ENCODE measurements at places on chromosomes 11 and 22.

DNA sequence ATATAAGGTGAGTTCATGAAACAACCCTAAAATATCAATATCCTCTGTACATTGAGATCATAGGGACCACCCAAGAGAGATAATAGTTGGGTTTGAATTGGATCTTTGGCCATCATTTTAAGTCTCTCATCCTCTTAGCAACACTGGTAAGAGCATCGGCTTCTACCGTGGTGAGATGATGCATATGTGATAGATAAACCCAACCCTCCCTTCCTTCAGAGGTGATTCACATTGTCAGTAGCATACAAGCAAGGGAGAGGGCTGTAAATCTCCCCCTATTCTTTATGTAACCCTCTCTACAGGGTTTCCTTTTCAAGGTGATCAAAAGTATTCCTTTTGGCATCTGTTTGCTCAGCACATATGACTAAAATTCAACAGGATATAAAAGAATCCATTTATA is 102.4 kb upstream of the MTMR2 start:
- no peak overlapping the region for H3K27ac ChIP-seq
- no peak for DNase-seq
- no peak overlapping the region for H3K4me3 ChIP-seq

- H3K4me3 ChIP-seq: no peak overlapping the region
- no peaks in the 10 kb centered on the region for H3K4me1 ChIP-seq
- H3K27ac ChIP-seq: no peak overlapping the region
- H3K36me3 ChIP-seq: no peaks in the 10 kb centered on the region
These were observed 156.5 kb downstream of the FCHSD2 start for GRCh38 chr11:72985645-72986044.

DNA sequence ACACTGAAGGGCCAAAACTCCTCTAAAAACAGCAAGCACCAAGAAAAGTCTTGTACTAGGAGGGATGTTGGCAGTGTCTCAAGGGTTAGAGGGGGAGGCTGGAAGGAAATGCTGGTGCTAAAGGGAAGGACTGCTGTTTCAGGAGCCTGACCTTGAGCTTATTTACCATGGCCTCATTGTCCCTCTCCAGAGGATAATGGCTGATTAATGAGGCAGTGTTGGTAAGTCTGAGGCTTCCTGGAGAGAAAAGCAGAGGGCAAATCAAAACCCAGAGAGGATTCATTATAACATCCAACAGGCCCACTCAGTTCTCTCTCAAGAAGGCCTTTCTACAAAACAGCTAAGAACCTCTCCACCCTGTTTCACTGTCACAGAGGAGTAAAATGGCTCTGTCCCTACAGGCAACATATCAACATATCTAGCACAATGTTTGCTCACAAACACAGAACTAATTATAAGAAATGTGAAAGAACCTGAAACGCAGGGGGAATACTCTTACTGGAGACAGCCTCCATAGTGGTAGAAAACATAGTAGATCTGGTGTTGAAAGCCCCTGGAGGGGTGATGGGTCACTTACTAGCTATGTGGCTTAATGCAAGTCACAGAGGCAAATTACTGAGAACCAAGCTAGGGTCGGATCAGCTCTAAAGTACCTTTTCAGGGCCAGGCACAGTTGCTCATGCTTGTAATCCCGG is 31.4 kb downstream of the NUMA1 start:
- no peaks in the 10 kb centered on the region for H3K4me1 ChIP-seq
- no peaks in the 10 kb centered on the region for H3K36me3 ChIP-seq
- H3K4me3 ChIP-seq: no peak overlapping the region
- DNase-seq: peak; percentile 26
- H3K27ac ChIP-seq: no peak overlapping the region

DNA sequence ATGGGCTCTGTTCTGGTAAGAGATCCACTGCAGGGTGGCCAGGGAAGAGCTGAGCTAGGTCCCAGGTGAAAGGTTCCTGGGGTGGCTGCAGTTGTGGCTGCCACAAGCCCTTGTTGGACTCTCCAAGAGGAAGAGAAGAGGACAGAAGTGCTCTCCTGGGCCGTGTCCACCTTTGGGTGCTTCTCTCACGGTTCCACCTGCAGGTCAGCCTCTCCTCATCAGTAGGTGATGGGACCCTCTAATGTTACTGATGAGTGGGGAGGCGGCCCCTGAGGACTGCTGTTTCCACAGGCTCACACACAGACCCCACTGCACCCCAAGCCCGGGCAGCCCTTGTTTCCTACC is 804.9 kb downstream of the BRD1 start:
- no peaks in the 10 kb centered on the region for H3K36me3 ChIP-seq
- no peaks in the 10 kb centered on the region for H3K27me3 ChIP-seq
- H3K4me1 ChIP-seq: no peaks in the 10 kb centered on the region
- H3K27ac ChIP-seq: no peak overlapping the region
- no peak overlapping the region for H3K4me3 ChIP-seq

DNA sequence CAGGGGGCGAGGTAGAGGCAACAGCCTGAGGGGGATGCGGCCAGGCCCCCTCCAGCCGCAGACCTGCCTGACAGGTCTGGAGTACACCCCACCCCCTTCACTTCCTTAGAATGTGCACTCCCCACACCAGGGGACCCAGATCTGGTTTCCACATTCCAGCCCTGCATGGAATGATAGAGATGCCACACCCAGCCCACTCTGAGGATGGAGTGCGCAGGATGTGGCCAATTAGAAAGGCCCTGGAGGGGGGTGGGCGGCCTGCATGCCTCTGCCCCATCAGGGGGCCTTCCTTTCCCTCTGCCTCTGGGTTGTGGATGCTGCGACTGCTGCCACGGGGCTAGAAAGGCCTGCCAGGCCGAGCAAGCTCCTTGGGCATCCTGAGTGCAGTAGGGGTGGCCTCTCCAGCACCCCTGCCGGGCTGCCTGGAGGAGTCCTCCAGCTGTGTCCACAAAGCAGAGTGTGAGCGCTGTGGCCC is 28.2 kb upstream of the MGAT3 start:
- peak overlapping the region; percentile 55 for H3K27ac ChIP-seq
- H3K27me3 ChIP-seq: no peaks in the 10 kb centered on the region
- H3K4me1 ChIP-seq: peaks cover 10% of the 10 kb centered on the region
- H3K4me3 ChIP-seq: no peak overlapping the region
- peak; percentile 100 for DNase-seq

DNA sequence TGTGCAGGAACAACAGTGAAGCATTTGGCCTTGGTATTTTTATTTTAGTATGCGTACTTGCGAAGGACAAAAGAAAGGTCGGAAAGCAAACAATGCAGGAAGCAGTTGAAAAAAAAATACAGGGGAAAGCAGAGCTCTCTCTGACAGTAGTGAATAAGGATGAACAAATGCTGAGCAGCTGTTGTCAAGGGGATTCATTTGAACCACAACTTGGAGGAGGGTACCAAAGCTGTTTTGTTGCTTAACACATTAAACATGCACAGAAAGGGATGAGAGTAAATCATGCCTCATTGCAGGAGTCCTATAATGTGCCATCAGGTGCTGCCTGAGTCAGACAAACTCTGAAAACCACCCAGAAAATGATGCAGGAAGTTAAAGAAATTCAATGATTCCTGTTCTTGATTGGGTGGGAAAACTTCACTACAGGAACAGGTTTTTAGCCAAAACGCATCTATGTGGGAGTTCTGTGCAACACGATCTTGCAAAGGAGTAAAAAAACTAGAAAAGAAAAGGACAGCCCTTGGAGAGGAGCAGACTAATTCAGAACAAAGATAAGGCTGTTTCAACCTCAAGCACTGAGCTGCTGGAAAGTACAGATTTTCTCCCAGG is 2113.5 kb downstream of the LRRC4C start:
- H3K4me1 ChIP-seq: no peaks in the 10 kb centered on the region
- H3K36me3 ChIP-seq: no peaks in the 10 kb centered on the region
- no peak overlapping the region for H3K4me3 ChIP-seq
- H3K27me3 ChIP-seq: no peaks in the 10 kb centered on the region
- H3K27ac ChIP-seq: no peak overlapping the region
- DNase-seq: no peak

GRCh38 chr11:46898396-46899095 is 19.8 kb downstream of the LRP4 start:
- no peak overlapping the region for H3K27ac ChIP-seq
- no peak for DNase-seq
- no peaks in the 10 kb centered on the region for H3K27me3 ChIP-seq
- peaks cover 10% of the 10 kb centered on the region for H3K36me3 ChIP-seq

- no peak overlapping the region for H3K27ac ChIP-seq
- no peak for DNase-seq
- no peaks in the 10 kb centered on the region for H3K36me3 ChIP-seq
- no peaks in the 10 kb centered on the region for H3K4me1 ChIP-seq
- H3K4me3 ChIP-seq: no peak overlapping the region
These were observed 179.0 kb downstream of the CHST1 start for GRCh38 chr11:45486461-45486860.

DNA sequence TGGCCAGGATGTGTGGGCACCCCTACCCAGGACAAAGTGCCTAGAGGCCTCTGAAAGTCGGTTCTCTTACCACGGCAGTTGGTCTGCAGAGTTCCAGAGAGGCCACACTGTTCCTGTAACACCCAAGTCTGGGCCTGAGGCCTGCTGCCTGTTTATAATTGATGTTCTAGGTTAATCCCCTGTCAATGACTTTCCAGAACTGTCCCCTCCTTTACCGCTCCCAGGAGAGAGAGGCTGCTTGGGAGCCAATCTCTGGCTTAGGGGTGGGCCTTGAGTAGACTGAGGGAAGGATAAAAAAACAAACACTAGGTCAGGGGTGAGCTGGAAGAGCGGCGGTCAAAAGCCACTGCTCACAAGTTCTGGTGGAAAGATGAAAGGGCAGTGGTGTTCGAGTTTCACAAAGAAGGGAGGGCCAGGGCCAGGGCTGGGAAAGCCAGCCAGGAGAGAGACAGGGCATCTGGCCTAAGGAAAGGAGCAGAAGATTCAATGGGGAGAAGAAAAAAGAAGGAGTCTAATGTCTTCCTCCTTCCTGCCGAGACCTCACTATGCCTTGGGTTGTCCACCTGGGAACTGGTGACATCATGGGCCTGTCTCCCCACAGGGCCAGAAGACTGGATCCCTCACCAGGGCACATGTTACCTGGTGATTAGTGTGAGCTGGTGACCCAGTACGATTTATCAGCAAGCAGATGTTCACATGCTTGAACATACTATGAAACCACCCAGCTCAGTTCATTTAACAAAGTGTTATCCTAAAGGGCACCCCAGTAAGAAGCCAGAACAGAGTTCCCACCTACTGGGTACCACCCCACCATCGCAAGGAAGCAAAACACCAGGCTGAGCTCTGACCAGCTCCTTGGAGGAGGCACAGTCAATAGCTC is 50.2 kb downstream of the PC start:
- H3K27ac ChIP-seq: no peak overlapping the region
- H3K4me3 ChIP-seq: no peak overlapping the region
- DNase-seq: no peak
- peaks cover 1% of the 10 kb centered on the region for H3K4me1 ChIP-seq

GRCh38 chr22:17921871-17922821 is 102.2 kb downstream of the MICAL3 start:
- DNase-seq: peak; percentile 95
- H3K4me1 ChIP-seq: peaks cover 23% of the 10 kb centered on the region
- no peaks in the 10 kb centered on the region for H3K36me3 ChIP-seq
- no peak overlapping the region for H3K4me3 ChIP-seq

- DNase-seq: no peak
- no peak overlapping the region for H3K27ac ChIP-seq
- H3K4me1 ChIP-seq: peaks cover 2% of the 10 kb centered on the region
- H3K4me3 ChIP-seq: no peak overlapping the region
These were observed 46.8 kb downstream of the SLN start for GRCh38 chr11:107665018-107665417.

GRCh38 chr11:83219095-83219494 is 25.6 kb downstream of the ANKRD42 start:
- peak; percentile 58 for DNase-seq
- no peaks in the 10 kb centered on the region for H3K4me1 ChIP-seq
- H3K4me3 ChIP-seq: no peak overlapping the region
- H3K36me3 ChIP-seq: no peaks in the 10 kb centered on the region
- H3K27ac ChIP-seq: no peak overlapping the region
- no peaks in the 10 kb centered on the region for H3K27me3 ChIP-seq

DNA sequence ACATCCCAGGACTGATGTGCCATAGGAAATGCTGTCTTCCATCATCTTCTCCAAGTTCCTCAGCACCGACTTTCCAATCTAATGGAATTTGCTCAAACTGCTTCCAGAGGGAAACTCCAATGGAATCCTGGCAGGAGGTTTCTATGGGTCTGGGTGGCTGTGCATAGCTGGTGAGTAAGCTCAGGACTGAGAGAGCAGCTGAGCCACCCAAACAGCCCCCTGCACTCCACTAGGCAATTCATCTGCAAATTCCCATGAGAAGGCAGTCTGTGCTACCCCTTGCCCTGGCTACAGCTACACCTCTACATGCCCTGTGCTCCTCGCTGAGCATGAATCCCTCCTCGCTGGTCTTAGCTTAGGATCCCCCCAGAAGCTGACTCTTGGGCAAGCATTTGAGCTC is 127.9 kb upstream of the CSNK2A3 start:
- H3K27me3 ChIP-seq: no peaks in the 10 kb centered on the region
- no peak overlapping the region for H3K27ac ChIP-seq
- H3K36me3 ChIP-seq: no peaks in the 10 kb centered on the region
- no peak overlapping the region for H3K4me3 ChIP-seq
- DNase-seq: no peak

DNA sequence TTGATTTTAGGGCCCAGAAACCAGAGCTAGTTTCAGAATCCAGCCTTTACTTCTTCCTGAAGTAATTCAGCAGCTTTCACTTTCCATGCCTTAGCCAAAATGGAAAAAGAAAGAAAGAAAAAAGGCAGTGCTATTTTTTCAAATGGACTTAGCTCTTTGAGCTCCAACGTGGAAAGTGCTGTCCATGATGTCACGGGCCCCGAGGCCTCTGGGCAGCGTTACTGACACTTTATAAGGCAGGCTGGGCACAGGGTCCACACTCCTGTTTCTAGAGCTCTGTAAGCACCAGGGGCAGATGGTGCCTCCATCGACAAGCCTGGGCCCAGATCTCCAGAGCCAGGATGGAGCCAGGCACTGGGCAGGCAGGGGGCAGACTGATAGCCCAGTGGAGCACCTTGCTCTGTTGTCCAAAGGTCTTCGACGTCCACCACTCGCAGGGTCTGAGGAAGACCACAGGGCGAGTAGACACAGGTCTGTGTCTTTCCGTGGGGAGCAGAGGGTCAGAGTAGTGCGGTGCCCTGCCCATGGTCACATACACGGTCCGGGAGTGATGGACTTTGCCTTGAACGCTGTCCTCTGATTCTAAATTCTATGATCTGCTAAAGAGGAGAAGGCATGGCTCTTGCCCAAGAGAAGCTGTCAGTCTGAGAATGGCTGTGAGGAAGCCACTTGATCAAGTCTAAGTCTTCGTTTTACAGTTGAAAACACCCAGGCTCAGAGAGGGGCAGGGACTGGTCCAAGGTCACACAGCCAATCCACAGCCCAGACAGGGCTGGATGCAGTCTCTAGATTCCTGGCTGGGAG is 22.0 kb upstream of the WNT11 start:
- no peak overlapping the region for H3K27ac ChIP-seq
- H3K36me3 ChIP-seq: no peaks in the 10 kb centered on the region
- H3K27me3 ChIP-seq: no peaks in the 10 kb centered on the region
- DNase-seq: no peak
- no peaks in the 10 kb centered on the region for H3K4me1 ChIP-seq

- no peaks in the 10 kb centered on the region for H3K4me1 ChIP-seq
- H3K36me3 ChIP-seq: no peaks in the 10 kb centered on the region
- H3K4me3 ChIP-seq: no peak overlapping the region
These were observed 19.0 kb downstream of the RNH1 start for GRCh38 chr11:488062-488461.

Data from mesendoderm (in vitro differentiated cells).